Stimulated activated CD4-positive, alpha-beta T cell treated with anti-CD3 and anti-CD28 coated beads, Interleukin-1b, Interleukin-23, amount 100 ng/mL, for 1 hour (primary cell): ENCODE measurements at places on chromosomes 4 and X.

DNA sequence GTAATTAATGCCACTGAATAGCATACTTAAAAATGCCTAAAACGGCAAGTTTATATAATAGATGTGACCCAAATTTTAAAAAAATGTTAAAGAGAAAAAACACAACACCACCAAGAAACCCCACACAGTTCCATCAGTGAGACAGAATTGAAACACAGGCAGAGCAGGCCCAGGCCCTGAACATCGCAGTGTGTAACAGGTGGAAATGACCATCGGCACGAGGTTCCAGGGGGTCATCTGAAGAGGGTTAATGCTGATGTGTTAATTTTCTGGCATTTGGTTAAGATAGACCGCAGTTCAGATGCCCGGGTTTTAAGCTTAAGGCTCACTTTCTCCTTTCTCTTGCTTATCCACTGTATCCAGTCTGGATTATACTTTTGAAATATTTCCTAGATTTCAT lies 66.8 kb downstream of the ANAPC4 start:
- DNase-seq = no peak

DNA sequence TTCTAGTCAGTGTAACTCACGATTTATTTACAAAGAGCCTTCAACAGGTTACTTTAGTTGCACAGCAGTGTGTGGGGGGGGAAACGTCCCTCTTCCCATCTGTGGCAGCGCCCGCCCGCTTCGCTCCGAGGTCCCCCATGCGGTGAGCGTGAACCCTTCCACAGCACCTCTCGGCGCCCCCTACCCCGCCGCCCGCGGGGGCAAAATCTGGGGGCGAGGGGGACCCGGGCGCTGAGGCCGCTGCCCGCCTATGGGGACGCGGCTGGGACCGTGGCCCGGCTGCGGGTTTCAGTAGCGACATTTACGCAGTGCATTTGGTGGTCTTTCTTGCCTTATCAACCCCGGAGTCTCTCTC lies 6.4 kb downstream of the NKX6-1 start:
- DNase-seq = no peak

GRCh38 chr4:78776729-78777575 lies 802 bp downstream of the BMP2K start:
- no peak for DNase-seq

DNA sequence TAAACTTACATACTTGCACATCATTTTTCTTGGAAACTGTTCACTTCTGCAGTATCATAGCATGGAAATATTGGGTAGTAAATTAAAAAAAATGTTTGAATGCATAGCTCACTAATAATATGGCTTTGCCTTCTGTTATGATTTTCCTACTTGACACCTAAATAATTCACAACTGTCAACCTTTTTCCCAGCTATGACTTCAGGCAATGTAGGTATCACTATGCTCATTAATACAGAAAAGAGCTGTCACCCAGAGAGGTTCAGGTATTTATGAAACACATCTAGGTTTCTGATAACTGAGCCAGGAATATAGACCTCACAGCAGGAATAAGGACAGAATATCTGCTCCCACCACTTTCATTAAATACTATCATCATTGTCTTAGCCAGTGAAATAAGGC lies 289.5 kb downstream of the ACTRT1 start:
- no peak for DNase-seq

DNA sequence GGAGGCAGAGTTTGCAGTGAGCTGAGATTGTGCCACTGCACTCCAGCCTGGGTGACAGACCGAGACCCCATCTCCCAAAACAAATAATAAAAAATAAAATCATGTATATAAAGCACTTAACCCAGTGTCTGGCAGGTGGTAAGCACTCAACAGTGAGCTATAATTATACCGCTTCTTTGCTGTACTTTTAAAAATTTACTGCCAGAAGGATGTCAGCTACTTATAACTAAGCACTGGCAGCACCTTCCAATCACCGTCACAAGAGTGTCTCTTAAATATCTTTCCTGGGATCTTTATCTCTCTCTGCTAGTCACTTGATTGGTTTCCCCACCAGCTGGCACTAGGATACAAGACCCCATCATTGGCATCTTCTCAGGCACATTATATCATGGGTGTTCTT lies 53.9 kb upstream of the DAPP1 start:
- DNase-seq = no peak

- no peak for DNase-seq
These were observed 55.8 kb downstream of the FRMPD3 start for GRCh38 chrX:107505223-107505622.

DNA sequence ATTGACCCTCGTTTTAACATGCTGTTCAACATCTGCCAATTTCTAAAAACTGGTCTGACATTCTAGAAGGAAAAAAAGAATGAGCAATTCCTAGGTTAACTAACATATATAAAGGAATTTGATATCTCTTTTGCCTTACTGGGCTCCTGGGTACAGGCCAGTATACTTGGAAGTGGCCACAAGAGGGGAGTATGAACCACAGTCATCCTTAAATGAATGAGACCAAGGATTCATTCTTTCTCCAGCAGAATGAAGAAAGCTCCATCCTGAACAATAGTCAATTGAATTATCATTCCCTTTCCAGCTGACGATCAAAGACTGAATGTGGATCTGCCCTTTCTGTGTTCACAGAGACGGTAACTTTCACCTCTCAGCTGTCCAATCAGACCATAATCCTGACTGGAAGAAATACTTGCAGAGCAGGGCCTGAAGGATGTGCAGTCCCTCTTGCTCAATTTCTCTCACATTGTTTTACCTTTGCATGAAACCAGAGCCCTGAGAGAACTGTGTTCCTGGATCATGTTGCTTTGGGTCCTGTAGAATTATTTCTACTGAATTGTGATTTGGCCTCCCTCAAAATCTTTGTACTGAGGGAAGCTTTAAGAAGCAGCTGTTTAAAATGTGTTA lies 14.8 kb upstream of the SPARCL1 start:
- no peak for DNase-seq

- DNase-seq = peak; percentile 3
These were observed 82.1 kb downstream of the NHSL2 start for GRCh38 chrX:71992711-71993110.
